ENCODE measurements at places on chromosomes 3 and 15.

GRCh38 chr3:29892976-29893554, 612.2 kb downstream of the RBMS3 start:
- no peak for DNase-seq

GRCh38 chr3:116811754-116812153, 102.2 kb downstream of the TUSC7 start:
- DNase-seq = no peak

DNA sequence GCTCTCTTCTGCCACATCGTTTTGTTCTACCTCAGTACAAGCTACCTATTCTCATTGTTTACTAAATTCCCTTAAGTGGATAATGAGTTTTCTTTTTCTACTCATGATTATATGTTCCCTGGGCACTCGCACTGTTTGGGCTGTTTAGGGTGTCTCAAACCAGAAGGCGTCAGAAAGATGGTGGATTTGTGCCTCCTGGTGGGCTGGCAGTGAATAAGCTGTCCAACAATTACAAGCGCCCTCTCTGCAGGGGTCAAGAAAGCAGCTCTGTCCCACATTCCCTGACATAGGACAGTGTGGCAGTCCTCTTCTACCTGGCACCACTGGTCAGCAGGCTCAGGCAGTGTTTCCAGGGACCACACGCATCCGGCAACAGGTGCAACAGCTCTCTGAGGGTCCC, 173.4 kb upstream of the PPP2R3A start:
- DNase-seq = no peak

DNA sequence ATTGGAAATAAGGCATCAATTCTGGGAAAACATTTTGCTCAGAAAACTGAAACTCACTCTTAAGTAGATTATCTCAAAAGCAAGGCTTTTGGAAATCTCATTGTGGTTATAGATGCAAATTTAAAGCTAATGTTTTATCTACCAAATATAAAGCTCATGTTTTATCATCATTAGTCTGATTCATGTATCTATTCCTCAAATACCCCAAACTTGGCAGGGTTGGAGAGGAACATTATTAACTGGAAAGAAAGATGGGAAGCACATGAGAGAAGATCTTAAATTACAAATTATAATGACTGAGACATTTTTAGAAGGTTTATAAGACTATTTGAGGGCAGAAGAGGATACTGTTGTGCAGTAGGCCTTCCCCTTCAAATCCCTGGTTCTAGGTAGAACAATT, 137.3 kb upstream of the TGFBR2 start:
- DNase-seq = no peak

DNA sequence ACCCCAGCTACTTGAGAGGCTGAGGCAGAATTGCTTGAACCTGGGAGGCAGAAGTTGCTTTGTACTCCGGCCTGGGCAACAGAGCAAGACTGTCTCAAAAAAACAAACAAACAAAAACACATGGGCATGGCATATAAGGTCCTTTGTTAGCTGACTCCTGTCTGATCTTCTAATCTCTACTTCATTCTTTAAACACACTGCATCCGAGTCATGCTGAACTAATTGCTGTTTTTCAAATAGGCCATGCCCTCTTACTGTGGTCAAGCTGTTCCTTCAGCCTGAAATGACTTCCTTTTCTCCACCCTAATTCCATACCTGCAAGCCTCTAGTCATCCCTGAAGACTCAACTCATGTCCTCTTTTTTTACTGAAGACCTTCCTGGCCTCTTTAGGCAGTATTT, 22.3 kb upstream of the SLMAP start:
- DNase-seq = no peak

DNA sequence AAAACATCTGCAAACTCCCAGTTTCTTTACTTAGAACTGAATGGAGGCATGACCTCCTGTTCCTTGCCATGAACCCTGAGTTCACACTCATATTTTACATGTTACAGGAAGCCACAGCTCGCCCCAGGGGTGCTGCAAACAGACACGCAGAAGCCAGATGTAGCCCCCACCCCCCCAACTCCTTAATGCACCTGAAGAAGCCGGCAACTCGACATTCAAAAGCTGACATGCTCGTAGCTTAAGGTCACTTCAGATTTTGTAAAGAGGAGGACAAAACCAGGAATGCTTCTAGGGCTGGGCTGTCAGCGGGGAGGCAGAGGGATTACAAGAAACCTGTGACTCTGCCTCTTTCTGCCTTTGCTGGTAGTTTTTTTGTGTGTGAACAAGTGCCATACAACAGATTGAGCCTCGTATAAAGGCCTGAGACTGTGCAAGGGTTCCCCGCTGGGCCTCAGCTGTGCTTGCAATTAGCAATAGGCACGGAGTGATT, 42.0 kb upstream of the FEZF2 start:
- no peak for DNase-seq

- no peak for DNase-seq
These were observed 18.3 kb downstream of the C3orf18 start for GRCh38 chr3:50549226-50549625.

DNA sequence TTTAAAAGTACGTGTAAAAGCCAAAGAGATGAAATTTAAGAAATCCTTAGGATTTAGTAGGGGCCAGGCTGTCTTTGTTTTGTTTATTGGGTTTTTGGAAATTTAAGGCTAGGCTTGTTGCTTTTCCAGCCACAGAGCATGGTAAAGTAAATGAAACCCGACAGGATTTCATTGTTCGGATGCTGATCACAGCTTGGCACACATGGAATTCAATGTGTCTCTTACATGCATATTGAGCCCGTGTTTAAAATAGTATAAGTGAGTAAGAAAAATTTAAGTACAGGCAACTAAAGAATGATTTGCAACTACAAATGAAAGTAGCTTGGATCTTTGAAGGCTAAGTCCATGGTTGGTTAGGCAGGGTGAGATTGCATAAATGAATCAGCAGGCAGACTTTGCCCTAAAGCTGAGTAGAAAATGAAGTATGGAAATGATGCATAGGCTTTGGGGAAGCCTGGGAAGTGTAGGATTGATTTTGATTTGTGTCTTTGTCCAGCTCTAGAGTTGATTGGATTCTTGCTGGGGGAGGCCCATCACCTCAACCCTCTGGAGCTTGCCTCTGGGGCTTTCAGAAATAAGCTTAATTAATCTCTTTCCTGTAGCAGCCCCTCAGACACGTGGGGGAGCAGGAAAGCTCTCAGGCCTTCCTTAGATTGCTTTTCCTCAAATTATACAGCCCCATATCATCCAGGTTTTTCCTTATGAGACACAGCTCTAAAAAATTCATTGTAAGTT, 68.2 kb upstream of the ADAMTSL3 start:
- DNase-seq = no peak

DNA sequence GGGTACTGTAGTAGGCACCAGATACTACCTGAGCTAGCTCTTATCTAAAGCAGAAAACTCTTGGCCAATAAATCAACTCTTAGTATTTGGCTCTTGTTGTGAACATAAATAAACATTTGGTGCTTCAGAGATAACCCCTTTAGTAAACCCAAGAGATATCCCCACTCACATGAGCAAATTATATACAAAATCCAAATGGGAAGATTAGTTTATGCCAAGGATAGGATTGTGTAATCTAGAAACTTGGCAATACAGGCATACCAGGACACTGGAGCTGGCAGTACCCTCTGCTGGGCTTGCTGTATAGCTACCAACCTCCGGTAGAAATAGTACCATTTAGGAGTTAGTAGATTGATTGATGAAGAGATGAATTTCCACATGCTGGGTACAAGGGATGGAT, 127.0 kb downstream of the LIPC start:
- DNase-seq = no peak

- no peak for DNase-seq
These were observed 49.5 kb downstream of the ABTB1 start for GRCh38 chr3:127722091-127722784.

GRCh38 chr15:41928637-41929620, 35.1 kb upstream of the SPTBN5 start:
- DNase-seq = no peak

DNA sequence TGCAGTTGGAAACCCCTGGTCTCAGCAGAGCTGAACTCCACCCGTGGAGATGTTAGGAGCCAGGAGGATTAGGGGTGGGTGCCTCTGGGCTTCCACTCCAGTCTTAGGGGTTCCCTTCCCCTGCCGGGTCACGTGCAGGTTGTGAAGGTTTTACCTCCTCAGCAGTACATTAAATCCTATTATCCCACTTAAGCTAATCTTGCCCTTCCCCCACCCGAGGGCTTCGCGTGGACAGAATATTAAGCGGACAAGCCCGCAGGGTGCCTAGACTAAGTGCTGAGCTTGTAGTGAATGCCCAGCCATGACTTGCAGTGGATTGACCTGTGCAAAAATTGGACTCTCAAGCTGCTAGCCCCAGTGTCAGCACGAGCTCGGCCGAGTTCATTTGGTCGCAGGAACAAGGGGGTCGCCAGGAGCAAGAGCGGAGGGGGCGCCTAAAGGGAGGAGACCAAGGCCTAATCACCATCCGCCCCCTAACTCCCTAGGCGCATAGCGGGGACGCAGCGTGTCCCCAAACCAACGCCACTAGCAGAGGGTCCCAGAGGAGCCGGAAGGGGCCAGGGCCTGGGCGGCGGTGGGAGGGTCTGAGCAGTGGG, 498 bp upstream of the SEMA4B start:
- DNase-seq = no peak

DNA sequence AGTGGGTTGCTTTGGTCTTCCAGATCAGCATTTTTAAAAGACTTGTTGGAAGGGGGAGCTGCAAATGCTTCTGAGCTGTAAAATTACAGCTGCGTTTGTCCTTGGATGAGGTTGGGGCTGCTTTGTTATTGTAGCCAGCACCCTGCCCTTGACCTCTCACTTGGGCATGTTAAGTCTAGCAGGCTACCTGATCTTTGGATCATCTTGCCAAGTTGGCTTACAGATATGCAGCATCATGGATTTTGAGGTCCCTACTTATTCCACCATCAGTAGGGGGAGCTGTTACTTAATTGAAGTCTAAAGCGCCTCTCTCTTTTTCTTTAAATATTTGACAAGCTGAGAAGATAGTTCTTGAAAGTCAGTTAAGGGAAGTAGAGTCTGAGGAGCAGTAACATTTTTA, 793.0 kb downstream of the MCTP2 start:
- no peak for DNase-seq

DNA sequence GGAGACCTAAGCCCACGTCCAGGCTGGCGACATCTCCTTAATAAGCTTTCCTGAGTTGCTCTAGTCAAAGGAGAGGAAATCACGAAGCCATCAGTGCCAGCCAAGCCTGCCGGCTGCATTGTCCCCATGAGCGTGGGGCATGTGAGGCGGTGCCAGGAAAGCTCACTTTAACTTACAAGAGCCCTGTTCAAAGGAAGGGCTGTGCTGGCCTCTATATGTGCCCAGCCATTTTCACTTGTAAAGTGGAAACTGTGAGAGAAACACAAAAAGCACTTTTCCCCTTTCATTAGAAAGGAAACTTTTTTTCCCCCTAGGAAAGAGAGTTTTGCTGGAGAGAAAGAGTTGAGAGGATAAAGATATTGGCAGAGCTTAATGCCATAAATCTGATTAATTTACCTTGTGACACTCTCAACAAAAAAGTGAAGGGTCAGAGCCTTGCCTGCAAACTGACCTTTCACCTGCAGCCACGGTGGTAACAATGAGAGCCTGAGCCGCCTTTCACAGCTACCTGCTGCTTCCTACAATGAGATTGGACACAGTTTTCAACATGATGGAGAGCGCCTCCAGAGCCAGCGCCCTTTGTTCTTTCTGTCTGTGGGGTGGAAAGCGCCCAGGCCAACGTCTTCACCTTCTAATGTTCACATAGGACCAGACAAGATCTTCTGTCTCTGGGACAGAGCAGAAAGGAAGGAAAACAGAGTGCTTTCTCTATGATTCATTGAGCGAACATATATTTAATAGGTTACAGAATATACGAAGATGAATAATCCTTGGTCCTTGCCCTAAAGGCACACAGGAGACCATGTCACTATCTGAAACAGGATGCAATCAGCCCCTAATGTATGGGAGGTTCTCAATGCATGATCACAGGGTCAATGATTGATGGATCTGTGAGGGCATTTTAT, 233.1 kb upstream of the HES1 start:
- no peak for DNase-seq
